ENCODE measurements at places on chromosomes 6 and 20.

DNA sequence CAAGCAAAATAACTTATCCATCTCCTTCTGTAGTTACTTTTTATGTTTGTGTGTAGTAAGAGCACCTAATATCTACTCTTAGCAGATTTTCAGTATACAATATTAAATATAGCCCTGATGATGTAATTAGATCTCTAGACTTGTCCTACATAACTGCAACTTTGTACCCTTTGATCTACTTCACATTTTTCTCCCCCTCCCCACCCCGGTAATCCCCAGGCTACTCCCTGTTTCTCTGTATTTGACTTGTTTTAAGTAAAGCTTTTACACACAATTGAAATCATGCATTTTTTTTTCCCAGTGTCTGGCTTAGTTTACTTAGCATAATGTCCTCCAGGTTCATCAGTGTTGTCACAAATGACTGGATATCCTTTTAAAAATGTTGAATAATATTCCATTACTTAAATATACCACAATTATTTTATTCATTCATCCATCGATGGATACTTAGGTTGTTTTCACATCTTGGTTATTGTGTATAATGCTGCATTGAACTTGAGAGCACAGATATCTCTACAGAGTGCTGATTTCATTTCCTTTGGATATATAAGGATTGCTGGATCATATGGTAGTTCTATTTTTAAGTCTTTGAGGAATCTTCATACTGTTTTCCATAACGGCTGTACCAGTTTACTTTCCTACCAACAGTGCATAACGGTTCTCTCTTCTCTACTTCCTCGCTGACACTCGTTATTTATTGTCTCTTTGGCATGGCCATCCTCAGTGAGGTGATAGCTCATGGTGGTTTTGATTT is 212.7 kb downstream of the CDKAL1 start:
- DNase-seq = no peak

DNA sequence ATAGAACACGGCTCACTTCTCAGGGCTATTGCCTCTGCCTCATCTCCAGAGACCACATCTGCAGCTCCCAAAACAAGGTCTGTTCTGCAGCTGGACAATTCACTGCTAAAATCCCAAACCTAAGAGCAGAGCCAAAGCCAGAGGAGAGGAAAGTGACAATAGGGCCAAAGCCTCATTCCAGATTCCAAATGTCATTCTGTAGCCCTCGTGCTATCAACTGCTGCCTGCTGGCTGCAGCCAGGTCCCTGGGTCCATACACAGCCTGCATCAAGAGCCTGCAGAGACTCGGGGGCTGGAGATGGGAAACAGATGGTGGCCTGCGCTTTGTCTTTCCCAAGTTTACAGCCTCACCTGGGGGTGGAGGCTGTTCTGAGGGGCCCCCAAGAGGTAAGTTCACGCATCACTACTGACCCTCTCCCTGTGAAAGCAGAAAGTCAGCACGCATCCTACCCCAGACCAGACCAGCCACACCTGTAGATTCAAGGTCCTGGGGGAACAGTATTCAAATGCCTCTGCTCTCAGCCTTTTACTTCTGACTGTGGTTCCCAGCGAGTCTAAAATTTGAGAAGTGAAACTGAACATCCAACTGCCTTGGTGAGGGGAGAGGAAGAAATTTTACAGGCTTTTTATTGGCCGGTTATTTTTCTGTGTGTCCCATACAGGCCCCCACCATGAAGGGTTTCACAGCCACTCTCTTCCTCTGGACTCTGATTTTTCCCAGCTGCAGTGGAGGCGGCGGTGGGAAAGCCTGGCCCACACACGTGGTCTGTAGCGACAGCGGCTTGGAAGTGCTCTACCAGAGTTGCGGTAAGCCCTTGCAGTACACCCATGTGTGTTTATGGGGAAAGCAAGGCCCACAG is at the start of gene LY86:
Gene LY86 (plus strand): TSS at position 657 of the 860 bp plus-strand sequence. CDS start 15 bp downstream, at position 672.
- DNase-seq = no peak

DNA sequence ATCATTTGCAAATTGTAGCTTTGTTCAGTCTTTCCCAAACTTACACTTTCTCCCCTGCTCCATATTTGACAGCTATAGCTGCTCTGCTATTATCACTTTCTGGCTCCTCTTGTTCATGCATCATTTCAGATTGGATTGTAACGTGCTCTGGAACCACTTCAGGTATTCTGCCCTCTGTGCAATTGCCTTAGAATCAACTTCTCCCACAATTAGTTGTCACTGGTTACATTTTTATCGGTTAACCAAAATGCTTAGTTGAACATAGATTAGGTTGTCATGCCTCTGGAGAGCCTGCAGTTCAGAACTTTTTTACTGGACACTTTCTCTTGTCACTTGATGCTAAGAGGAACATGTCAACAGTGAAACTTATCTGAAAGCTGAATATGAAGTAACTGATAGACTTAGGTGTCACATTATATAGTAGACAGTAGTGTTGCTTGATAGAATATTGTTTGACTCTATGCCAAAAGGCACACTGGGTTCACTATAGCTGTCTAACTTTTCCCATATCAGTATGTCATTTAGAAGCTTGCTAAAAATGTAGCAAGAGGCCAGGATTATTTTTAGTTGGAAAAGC is 127.7 kb upstream of the PTPRK start:
- no peak for DNase-seq

- DNase-seq = peak; percentile 34
Measured at GRCh38 chr6:15247500-15248450, 1.9 kb downstream of the JARID2 start.

GRCh38 chr20:53582251-53582570 is 11.4 kb downstream of the ZNF217 start:
- no peak for DNase-seq

DNA sequence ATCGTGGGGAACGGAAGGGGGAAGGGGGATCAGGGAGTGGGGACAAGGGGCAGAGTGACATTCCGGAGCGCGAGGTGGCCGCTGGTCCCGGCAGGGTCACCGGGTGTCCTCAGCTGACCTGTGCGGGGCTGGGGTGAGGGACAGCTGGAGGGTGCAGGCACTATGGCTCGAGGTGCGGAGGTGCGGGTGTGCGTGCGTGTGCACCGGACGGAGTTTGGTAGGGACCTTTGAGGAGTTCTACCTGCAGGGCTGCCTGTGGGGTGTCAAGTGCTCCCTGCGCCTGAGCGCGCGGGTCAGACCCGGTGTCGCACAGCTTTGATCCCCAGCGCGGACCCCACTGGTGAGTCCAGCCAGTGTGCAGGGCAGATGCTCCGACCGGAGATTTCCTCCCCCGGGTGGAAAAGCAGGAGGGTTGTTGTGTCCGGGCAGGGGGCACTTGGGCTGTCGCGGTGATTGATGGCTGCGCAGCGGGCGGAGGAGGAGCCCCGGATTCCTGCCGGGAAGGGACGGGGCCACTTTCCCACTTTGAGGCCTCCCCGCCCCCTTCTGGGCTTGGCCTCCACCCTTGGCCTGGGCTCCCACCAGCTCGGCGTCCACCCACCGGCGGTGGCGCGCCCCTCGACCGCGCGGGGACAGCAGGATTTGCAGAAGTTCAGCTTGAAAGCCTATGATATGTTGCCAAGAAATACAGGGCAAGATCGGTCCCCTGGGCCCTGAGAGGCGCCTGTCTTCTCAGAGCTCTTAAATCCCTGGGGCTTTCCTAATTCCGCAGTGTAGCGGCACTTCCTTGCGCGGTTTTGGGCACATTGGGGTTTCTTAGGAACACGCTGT is 658 bp downstream of the RIN2 start:
- DNase-seq = no peak

DNA sequence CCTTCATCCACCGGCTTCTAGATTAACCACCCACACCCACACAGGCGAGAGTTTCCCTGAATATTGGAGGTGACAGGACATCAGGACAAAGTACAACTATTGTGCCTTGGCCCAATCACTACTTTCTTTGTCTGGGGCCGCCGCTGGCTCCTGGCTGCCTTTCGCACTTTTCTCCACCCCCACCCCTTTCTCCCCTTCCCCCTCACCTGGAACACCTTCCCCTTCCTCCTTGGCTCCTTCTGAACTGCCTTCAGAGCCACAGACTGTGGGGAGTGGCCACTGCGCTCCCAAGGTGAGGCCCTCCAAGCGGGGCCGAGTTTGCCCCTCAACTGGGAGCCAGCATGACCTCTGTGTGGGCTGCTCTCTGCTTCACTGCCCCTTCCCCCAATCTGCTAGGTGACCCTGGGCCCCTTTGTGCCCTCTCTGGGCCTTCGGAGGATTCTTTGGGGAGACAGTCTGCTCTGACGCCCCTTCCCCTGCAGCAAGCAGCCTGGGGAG is 3.0 kb upstream of the VEGFA start:
- DNase-seq = no peak

- no peak for DNase-seq
Measured at GRCh38 chr6:11492464-11493290, 44.9 kb upstream of the TMEM170B start.

- no peak for DNase-seq
Measured at GRCh38 chr6:96235927-96236326, 220.2 kb downstream of the FUT9 start.

DNA sequence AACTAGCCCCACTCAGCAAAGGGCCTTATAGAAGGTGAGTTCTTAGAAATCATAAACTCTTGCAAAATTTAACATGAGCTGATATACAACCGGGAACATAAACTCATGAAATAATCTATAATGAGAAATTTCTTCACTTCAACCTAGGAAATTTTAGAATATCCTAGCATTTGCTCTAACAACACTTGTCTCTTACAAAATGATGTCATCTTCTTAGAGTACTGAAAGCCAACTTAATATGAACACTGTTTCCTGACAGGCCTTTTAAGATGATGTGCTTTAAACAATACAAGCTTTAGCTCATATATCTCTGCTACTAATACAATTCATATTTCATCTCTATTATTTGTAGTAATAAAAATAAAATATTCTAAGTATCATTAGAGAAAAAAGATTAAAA is 932 bp downstream of the PACRG start:
- no peak for DNase-seq

DNA sequence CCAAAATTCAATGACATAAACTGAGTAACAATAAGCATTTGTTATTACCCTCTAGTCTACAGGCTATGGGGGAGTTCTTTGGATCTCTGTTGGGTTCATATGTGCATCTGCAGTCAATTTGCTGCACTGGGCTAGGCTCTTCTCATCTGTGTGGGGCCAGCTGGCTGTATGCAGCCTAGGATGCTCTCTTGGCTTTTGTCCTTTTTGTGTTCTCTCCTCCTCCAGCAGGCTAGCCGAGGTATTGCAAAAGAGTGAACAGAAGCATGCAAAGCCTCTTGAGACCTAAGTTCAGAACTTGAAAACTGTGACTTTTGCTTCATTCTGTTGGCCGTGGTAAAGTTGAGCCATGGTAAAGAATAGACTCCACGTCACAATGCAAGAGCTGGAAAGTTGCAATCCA is 62.8 kb upstream of the FOXO3 start:
- no peak for DNase-seq

GRCh38 chr20:3374296-3374695 is 33.2 kb downstream of the DNAAF9 start:
- no peak for DNase-seq

- no peak for DNase-seq
Measured at GRCh38 chr6:161750686-161751085, 476.8 kb upstream of the AGPAT4 start.

DNA sequence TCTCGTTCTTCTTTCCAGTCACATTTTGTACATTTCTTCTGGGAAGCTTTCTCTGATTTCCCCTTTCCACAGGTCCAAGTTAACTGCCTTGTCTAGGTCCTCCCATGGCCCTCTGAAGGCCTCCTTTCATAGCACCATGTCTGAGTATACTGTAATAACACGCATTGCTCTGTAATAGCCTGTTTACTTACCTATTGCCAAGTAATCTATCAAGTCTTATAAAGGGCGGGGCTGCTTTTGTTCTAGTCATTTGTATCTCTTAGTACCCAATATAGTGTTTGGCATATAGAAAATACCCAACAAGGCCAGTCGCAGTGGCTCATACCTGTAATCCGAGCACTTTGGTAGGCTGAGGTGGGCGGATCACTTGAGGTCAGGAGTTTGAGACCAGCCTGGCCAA is 17.9 kb downstream of the PTPN1 start:
- no peak for DNase-seq

- DNase-seq = no peak
Measured at GRCh38 chr6:132365281-132365907, 35.9 kb downstream of the MOXD1 start.

GRCh38 chr6:7668936-7669335 is 57.0 kb upstream of the BMP6 start:
- DNase-seq = no peak

DNA sequence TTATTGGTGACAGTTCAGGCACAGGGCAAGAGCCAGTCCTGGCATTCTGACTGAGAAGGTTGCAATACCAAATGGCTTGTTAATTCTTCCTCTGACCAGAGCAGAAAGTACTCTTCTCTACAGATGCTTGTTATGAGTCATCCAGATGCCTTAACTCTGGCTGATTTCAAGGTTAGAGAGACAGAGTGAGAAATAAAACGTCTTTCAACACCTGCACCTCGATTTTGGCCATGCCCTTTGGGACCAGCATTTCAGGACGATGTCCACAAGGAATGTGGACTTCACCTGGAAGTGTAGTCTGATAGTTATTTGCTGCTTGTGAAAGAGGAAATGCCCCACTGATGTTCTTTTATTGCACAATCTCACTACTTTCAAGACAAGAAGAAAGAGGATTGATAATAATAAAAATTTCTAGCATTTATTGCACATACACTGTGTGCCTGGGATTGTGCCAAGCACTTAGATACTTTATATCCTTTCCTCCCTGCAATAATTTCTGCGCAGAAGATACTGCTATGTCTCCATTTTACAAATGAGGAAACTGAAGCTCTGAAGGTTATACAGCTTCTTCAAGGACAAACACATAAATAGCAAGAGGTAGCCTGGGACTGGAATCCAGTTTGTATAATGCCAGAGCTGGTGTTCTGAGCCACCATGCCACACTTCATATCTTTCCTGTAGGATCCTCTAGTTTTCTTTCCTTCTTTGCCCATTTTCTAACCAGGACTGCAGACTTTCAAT is 33.5 kb upstream of the MCM3 start:
- no peak for DNase-seq

- DNase-seq = peak; percentile 54
Measured at GRCh38 chr6:4637691-4638433, 138.3 kb upstream of the CDYL start.

- DNase-seq = no peak
Measured at GRCh38 chr6:19159089-19159488, 678.1 kb upstream of the ID4 start.

GRCh38 chr6:43702534-43703440 is 15.2 kb upstream of the MRPS18A start:
- no peak for DNase-seq

GRCh38 chr6:144012534-144012933 is 4.5 kb upstream of the PLAGL1 start:
- DNase-seq = no peak

GRCh38 chr6:25175196-25175595 is 104.0 kb upstream of the CARMIL1 start:
- DNase-seq = no peak

DNA sequence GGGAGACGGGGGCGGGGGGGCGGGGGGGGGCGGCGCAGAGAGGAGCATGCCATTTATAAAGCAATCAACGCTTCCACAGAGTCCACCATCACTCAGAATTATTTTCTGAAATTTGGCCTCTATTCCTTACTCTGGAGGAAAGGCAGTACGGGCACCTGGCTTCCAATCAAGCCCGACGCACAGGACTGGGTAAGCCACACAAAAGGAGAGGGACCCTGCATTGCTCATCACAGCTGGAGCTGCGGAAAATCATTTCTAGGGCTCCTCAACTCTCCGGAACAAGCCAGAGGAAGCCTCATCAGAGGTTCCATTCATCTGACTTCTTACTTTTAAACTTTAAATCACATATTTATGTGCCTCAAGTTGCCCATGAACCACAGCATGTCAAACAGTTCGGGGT is 55.9 kb downstream of the TTI1 start:
- DNase-seq = no peak

GRCh38 chr20:35947907-35948306 is 6.4 kb downstream of the SCAND1 start:
- no peak for DNase-seq

- DNase-seq = no peak
Measured at GRCh38 chr6:116027801-116028200, 32.9 kb downstream of the FRK start.

Data from stimulated activated CD8-positive, alpha-beta memory T cell treated with anti-CD3 and anti-CD28 coated beads, Interleukin-7, amount 100 ng/mL, for 48 hours (primary cell).